ENCODE measurements at places on chromosomes 2 and 18.

DNA sequence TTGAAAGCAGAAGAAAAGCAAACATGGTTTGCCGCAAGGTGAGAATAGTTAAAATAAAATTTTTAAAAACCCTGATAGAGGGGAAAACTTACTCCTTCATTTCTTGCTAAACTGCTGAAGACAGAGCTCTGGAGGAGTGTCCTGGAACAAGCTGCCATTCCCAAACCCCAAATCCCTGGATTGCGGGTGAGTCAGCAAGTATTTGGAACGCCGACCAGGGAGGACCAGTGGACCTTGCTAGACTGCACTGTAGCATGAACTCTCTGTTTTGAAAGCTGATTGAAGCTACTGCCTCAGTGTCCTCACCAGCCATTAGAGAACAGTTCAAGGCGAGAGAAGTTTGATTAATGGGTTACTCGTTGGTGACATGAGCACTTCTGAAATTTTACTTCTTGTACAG, 99.4 kb upstream of the RASGRP3 start:
- no peak for DNase-seq

DNA sequence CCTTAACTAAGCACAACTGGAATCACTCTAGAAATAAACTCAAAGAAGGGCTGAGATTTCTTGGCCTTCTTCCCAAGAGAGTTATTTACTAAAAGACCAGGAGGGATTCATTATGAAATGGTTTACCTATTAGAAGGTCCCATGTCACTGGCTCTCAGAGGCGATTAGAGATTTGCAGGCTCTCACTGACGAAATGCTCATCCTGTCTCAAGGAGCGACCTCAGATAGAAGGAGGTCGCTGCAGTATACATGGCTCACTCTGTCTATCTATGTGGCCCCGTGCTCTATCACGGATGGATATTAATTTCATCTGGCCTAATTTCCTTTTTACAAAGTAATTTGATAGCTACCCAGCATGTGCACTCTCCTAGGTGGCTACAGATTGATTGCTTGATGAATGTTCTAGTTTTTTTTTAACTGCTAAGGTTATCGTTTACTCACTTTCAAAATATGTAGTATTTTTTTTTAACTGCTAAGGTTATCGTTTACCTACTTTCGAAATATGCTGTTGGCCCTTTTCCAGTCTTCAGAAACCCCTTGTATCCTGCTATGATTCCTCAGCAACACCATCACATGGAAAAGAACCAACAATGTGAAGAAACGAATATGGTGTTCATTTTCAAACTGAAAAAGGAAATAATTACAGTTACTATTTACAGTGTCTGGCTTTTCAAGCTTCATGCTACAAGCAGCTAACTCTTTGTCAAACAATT, 9.1 kb downstream of the SMIM21 start:
- no peak for DNase-seq

DNA sequence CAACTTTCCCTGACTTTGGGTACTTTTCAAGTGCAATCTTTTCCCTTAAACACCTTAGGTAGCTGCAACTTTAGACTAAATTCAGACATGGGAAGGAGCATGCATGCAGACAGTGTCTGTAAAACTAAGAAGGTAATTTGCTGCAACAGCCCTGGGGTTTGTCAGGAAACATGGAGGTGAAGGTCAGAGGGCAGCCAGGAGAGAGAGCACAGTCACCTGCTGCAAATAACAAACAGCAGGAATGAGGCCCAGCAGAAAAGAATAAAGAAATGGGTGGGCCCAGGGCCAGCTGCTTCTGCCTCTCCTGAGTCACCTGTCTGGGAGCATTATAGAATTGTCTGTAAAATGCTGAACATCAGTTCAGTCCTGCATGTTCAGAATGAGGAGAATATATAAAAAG, 35.2 kb downstream of the MTHFD2 start:
- DNase-seq: no peak

GRCh38 chr2:180003073-180003472, 4.0 kb downstream of the CWC22 start:
- DNase-seq: no peak

- DNase-seq: no peak
These were observed 118.0 kb downstream of the KCNE4 start for GRCh38 chr2:223169830-223170605.

GRCh38 chr2:43482961-43483360, 112.9 kb downstream of the THADA start:
- no peak for DNase-seq

DNA sequence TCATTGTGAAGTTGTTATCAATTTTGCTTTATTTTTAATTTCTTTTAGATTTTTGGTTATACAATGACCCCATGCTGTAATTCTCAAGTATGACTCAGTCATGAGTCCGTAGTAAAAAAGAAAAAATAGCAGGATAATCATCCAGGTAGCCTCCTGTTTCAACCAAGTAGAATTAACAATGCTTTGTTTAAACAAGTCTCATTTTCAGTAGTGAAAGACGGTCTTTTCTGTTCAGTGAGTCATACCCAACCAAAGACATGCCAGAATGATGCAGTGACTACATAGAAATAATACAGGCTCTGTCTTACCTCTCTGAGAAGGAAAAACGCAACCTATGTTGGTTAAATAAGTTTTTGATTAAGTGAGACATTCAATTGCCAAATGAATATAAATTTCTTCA, 67.8 kb upstream of the DSC1 start:
- no peak for DNase-seq

DNA sequence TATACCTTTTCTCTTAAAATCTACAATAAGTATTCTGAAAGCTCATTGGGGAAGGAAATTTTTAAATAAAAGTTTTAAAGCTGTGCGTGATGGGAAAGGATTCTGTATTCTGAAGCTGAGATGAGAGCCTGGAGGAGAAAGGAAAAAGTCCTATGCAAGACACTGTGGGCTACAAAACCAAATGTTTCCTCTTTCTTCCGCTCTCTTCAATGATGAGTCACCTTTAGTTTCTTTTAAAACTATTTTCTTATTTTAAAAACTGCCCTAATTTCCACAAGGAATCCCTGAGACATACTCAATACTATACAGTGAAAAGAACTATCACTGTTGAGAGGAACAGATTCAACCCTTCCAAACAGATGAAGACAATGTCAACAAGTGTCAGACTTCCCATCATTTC, 87.4 kb downstream of the INO80D start:
- no peak for DNase-seq

GRCh38 chr2:203718087-203718486, 11.6 kb downstream of the CD28 start:
- no peak for DNase-seq

DNA sequence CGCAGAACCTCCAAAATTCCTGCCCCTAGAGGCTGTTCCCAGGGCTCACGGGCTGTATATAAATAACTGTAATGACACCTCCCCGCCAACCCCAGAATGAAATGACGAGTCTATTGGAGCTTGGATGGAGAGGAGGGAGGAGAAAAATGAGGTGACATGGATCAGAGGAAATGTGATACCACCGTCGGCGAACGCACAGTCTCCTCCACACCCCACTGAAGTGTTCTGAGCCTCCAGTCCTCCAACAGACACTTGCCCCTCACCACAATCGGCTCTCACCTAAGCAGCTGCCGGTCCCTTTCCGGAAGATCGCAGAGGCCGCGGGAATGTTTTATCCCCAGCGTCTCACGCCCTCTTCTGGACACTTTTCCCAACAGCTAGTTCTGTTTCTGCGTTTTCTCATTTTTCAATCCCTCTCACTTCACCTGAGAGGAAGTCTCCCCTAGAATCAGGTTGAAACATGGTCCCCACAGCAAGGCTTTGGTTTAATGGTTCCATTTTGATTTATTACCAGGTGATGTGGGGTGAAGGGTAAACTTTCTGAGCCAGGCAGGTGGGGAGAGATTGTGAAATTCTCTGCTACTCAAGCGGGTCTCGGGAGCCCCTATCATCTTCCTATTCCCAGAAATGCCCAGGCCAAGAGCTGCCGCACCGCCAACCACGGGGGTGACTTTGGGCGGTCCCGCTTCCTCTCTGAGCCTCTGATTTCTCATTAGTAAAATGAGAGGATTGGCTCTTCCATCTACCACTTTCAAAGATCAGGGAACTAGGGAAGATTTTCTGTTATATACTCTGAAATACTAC, 9.1 kb upstream of the MYO5B start:
- peak; percentile 67 for DNase-seq

- peak; percentile 85 for DNase-seq
These were observed 119.3 kb upstream of the SIX2 start for GRCh38 chr2:45128580-45128997.

DNA sequence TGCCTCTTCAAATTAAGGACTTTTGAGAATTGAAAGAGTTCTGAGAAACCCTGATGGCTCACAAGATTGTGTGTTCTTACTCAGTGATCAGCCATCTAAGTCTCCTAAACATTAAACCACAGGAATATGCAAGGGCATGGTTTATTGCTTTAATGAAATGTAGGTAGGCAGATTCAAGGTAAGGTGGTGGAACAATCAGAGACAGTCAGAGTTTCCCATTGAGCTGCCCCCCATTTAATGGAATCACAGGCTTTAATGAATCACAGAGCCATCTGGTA, 107.8 kb upstream of the LRATD1 start:
- no peak for DNase-seq

DNA sequence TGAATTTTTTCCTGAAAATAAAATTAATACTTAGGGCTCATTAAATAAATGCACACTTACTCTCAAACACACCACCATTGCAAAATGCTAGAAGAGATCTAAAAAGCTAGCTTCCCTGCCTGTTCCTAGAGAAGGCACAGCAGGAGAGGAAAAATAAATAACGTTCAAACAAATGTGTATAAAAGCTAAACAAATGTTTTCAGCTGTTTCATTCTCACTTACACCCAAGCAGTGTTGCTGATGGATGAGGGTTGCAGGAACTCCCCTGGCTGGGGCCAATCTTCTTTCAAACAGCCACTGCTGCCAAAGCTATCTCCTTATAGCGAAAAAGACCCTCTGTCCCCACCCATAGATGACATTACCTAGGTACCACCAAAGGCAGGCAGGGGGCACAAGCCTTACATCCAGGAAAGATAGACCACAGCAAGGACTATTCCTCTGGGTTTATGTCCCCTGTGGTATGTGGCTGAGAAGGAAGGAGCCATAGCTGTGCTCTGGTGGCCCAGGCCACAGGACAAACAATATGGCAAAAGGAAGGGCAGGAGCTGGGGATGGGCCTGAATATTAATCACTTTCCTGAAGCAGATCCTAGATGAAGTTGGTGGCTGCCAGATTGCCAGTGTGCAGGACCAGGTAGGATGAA, 214.6 kb downstream of the TTC32 start:
- DNase-seq: no peak

DNA sequence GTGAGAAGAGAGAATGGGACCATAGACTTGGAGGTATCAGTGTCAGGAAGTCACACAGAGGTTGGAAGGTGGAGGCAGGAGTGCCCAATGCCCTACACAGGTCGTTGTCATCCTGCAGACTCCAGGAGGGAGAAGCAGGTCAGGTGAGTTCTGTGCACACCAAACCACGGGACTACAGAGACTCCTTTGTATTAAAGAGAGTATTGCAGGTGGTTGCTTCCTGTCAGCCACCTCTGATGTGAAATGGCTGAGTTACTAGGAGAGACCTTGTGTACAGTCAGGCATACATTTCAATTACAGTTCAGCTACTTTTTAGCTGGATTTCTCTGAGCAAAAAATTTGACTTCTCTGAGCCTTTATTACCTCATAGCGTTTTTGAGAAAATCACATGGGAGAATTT, 51.6 kb downstream of the SPP2 start:
- DNase-seq: no peak

DNA sequence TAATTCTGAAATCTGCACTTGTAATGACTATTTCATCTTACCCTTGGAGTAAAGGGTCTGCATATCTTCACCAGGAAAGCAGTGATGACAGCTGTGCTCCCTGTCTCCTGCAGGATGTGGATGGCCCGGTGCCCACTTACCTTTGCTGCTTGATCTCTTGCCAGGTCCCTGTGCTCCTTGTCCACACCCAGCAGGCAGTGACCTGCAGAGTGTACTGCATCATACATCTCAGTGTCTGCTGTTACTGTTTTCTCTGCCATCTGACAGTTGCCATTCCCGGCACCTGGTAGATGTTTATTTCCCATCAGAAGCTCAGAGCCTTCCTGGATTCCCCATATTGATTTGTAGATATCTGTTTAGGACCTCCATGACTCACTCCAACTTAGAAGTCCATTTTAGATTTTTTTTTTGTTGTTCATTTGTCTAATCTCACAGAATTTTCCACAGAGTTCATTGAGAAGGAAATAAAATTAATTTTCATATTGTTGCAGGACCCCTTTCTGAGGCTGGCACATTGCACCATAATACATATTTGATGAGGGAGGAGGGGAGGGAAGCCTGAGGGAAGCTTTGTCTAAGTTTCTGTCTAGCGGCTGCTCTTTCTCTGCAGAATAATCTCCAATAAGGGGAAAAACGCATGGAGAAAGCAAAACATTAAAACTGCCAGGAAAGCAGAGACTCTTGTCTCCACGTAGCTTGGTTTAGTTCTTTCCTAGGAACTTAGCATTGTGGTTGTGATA, 697.5 kb upstream of the RAB6C start:
- DNase-seq: no peak

DNA sequence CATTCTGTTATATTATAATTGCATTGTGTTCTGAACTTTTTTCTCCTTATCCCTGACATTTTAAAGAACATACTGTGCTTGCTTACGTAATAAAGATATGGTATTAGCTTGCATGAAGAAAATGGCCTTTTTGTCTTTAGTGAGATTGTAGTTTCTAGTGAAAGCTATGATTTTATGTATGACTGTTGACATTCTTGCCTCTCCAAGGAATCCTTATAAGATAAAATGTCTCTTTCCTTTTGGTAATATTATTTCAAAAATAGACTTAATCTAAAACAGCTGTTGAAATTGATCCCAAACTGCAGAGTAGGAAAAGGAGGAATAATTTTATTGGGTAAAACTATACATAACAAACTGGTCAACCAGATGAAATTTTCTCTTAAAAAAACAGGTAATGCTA, 40.8 kb upstream of the CCDC102B start:
- no peak for DNase-seq

DNA sequence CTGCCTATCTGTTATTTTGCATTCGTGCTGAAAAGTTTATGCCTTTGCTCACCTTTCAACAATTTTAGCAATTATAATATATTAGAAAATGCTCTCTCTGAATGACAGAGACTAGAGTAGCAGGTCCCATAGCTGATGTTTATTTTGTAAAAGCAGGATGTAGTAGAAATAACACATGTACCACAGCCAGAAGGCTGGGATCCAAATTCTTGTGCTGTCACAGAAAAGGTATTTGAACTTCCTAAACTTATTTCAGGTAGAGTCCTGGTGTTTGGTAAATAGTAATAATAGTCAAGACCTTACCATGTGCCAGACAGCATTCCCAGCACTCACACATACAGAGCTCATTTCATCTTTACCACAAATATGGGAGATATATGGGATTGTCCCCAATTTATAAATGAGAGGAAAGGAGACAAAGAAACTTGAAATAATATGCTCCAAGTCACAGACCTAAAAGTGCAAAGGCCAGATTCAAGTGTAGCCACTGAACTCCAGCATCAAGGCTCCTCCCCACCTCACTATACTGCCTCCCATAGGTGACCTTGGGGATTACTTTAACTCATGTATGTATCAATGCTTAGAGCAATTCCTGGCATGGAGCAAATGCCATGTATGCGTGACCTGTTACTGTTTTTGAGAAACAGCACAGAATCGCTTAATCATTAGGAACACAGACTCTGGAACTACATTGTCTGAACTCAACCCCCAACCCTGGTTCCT, 284.7 kb upstream of the RAB12 start:
- DNase-seq: no peak

Measured in testis (tissue), 5 donors.